ENCODE measurements at places on chromosomes 7 and 10.

GRCh38 chr10:128102480-128103228 lies 23.6 kb downstream of the MKI67 start:
- no peak for DNase-seq

- DNase-seq, result no peak
Measured at GRCh38 chr7:92621561-92622023, 31.4 kb upstream of the FAM133B start.

DNA sequence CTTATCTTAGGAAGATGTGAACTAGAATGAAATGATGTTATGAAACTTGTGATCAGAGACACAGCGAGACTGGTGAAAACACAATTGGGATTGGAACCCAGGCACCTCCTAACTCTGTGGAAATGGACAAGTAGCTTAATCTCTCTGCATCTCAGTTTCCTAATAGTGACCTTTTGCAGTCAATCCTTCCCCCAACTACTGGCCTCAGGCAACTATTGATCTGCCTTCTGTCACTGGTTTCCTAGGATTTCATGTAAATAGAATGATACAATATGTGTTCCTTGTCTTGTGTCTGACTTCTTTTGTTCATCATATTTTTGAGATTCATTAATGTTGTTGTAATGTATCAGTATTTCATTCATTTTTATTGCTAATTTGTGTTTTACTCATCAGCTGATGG lies 341.7 kb downstream of the REEP3 start:
- DNase-seq, result no peak

DNA sequence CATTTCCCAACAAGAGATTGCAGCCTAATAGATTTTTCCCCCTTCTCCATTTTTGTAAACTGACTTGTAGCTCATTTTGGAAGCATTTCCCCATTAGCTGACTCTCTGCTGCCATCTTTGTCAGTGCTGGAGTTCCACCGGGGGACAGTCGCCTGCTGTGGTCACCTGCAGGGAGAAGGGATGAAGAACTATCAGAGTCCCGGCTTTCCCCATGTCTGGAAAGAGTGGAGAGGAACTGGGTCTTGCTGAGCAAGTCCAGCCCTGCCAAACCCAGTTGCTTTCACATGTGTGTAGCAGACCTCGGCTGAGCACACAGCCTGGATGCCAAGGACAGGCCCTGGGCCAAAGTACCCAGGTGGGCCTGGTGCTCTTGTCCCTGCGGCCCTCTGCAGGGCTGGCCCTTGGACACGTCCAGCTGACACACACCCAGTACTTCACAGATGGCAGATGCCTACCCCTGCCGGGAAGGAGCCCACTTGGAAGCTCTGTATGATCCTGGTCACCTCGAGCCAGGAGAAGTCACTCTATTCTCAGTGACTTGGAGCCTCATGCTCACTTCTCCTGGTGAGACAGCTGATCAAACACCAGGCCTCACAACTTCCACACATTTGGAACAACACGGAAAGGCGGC lies 157.3 kb upstream of the NPVF start:
- DNase-seq, result no peak

DNA sequence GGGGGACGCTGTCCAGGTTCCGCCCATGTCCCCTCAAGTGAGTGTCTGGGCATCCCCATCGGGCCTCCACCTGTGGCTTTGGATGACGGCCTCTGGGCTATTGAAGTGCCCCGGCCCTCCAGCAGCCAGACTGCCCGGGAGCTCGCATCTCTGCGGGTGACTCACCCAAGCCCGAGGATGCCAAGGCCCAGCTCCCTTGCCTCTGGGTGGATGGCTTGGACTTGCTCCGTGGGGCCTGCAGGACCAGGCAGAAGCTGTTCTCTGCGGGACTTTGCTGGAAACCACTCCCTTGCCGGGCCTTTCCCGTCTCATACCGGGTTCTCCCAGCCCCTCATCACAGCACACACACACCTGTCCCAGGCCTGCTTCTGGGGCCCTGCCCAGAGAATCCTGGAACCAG lies 22.4 kb downstream of the DPYSL4 start:
- DNase-seq, result no peak

DNA sequence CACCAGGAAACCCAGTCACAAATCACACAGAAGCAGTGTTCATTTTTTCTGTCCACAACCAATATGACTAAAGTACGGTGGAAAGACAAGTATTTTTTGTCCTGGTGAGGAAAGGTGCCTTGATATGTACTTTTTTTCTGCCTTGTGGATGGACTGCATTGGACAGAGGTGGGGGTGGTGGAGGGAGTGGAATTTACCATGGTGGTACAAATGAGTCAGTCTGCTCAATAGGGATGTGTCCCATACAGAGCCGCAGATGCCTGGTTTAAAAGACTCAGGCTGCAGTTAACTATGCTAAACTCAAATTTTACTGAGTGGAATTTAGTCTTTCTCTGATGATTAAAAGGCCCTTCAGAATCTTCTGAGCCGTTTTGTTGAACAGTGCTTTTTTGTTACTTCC lies 674.5 kb upstream of the GALNT17 start:
- DNase-seq, result no peak

GRCh38 chr10:20893297-20893696 lies 3.8 kb downstream of the NEBL start:
- DNase-seq, result no peak

DNA sequence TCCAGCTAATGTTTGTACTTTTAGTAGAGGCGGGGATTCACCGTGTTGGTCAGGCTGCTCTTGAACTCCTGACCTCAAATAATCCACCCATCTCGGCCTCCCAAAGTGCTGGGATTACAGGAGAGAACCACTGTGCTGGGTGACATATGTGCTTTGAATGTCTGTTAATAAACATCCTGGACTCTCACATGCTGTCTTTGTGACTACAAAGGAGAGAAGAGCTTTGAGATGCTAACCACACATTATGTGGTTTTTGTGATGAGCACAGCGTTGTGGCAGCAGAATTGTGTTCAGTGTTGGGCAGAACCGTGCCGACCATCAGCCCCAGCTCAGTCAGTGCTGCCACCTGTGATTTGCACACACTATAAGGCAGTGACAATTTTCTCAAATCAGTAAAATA lies 500.1 kb upstream of the KLF6 start:
- no peak for DNase-seq

DNA sequence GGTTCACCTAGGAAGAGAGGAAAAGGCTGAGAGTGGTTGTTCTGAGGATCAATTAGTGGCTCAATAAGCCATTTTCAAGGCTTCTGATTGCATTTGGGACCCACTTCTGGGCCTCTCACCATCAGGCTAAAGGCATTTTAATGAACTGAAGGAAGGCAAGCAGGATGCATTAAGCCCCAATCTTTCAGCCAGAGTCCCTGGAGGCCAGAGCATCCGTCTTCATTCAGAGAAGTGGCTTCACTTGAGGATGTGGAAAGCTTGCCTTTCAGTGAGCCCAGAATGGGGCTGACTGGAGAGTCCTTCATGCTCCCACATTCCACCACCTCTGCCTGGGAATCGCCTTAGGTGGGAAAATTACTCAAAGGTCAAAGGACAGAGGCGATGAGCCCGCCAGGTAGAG lies 41.8 kb downstream of the COL17A1 start:
- no peak for DNase-seq

GRCh38 chr10:3914733-3915132 lies 129.7 kb upstream of the KLF6 start:
- no peak for DNase-seq

- no peak for DNase-seq
Measured at GRCh38 chr10:33332183-33333065, 2.0 kb downstream of the NRP1 start.

DNA sequence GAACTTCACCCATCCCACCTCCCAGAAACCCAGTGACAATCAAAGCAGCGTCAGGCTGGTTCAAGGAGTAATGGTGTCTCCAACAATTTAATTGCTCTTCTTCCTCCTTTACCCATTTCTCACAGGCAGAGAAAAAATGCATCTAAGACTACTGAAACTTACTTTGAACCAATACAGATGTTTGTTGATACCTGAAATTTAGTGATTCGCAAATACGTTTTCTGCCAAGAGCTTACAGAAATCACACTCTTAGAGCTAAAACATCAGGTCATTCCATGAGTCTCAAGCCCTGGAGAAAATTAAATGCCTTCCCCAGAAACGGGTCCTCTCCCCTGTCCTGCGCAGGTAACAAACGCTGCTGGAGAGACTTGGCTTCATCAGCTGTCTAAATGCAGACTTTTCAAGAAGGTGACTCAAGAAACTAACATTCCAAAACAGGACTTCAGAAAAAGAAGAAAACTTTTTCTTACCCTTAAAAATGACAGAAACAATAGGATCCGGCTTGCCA lies 443 bp downstream of the MYOF start:
- no peak for DNase-seq

DNA sequence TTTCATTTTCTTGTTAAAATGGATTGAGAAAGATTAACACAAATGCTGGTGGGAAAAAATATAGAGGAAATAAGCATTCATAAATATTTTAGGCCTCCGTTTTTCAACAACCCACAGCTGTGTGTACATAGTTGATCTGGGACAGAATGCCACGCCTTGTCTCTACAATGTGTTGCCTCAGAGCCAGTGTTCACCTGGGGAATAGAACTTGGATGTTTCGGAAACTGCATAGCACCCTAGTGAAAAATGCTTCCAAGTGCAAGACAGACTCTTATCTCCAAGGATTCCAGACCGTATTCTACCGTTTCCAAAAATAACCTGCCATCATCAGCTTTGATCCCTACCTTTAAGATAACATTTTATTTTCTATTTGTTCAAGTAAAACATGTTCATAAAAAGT lies 260.9 kb downstream of the SDK1 start:
- DNase-seq, result no peak

GRCh38 chr7:149102666-149103065 lies 12.1 kb upstream of the ZNF786 start:
- DNase-seq, result no peak

DNA sequence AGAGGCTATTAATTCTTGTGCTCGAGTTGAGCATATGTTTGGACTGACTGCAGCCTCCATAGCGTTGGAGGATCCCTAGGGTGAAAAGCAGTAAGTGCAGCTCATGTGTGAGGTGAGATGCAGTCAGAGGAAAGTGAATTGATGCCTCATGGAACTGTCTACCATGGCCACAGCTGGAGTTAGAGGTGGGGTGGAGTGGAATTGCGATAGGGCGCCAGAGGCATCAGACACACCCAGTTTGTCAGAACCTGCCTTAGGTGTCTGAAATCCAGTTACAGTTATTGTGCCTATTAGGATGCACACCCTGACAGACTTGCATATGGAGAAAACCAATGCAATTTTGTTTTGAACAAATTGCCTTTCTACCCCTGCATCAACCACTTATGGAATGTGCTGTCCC lies 39.4 kb downstream of the ERLIN1 start:
- no peak for DNase-seq

DNA sequence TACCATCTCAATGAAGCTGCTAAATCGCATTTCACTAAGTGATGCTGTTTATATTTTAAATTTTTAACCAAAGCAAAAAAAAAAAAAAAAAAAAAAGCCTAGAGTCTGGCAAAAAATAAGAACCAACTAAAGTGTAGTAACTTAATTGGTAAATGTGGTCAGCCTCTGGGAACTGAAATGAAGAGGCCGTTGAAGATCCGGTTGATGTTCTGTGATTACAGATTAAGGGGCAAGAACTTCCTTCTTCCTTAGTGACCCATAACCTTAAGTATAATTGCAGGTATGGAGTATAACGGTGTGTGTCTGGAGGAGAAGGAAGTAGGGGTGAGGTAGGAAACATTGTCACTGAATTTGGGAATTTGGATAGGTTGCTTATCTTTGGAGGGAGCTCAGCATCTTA lies 7.7 kb upstream of the SRGN start:
- DNase-seq, result no peak

- DNase-seq, result no peak
Measured at GRCh38 chr7:151520419-151521261, 945 bp upstream of the RHEB start.

DNA sequence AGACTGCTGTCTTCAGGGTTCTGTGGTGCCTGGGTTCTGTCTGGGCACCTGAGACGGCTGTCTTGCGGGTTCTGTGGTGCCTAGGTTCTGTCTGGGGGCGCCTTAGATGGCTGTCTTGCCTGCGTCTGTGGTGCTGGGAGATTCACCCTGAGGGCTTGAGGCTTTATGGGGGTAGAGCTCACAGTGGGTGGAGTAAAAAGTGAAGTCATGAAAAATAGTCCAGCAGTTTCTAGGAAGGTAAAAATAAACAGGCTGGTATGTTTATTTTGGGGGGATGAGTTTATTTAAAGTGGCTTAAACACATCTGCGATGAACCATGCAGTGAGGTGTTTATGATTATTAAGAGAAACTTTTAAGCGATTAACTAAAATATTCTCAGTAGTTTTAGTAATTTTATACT lies 64.2 kb downstream of the NKX6-2 start:
- no peak for DNase-seq

DNA sequence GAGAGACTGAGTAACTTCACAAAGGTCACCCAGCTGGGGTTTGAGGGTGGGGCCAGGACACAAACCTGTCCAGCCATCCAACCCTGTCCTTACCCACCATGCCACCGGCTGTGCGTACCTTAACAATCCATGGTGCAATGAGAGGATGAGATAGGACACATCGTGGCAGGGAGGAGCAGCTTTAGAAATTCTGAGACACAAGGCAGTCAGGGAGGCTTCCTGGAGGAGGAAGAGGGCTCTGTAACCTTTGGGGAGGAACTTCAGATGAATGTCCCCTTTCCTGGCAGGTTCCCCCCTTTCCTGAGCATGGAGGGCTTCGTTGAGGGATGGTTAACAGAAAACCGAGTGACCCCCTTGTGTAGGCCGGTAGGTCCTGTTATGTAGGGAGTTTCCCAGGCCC lies 35.6 kb upstream of the SLC29A3 start:
- DNase-seq, result no peak

- no peak for DNase-seq
Measured at GRCh38 chr7:96982586-96982985, 22.8 kb upstream of the DLX6 start.

- DNase-seq, result no peak
Measured at GRCh38 chr10:99232360-99232999, 3.2 kb downstream of the HPSE2 start.

DNA sequence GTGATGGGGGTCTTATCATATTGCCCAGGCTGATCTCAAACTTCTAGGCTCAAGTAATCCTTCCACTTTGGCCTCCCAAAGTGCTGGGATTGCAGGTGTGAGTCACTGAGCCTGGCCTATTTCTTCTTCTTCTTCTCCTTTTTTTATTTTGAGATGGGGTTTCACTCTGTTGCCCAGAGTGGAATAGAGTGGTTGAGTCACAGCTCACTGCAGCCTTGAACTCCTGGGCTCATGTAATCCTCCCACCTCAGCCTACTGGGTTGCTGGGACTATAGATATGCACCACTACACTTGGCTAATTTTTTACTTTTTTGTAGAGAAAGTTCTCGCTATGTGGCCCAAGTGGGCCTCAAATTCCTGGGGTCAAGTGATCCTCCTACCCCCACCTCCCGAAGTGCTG lies 124.3 kb downstream of the SKIDA1 start:
- no peak for DNase-seq

DNA sequence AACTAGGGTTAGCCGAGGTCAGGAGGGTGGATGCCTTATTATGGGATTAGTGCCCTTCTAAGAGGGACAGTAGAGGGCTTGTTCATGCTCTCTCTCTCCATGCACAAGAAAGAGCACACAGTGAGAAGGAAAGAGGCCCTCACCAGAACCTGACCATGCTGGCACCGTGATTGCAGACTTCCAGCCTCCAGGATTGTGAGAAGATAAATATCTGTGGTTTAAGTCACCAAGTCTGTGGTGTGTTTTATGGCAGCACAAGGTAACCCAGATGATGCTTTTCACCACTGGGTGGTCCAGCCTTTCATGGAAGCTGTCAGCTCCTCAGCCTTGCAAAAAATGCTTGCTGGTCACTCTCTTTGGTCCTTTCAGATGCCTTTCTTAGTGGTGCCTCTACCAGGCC lies 175.9 kb downstream of the ANKRD30A start:
- DNase-seq, result no peak

GRCh38 chr10:99926925-99927720 lies 82.6 kb downstream of the DNMBP start:
- no peak for DNase-seq
